Stimulated activated CD8-positive, alpha-beta memory T cell treated with anti-CD3 and anti-CD28 coated beads, Interleukin-4, amount 100 ng/mL, for 1 hour (primary cell): ENCODE measurements at places on chromosomes 7 and 10.

DNA sequence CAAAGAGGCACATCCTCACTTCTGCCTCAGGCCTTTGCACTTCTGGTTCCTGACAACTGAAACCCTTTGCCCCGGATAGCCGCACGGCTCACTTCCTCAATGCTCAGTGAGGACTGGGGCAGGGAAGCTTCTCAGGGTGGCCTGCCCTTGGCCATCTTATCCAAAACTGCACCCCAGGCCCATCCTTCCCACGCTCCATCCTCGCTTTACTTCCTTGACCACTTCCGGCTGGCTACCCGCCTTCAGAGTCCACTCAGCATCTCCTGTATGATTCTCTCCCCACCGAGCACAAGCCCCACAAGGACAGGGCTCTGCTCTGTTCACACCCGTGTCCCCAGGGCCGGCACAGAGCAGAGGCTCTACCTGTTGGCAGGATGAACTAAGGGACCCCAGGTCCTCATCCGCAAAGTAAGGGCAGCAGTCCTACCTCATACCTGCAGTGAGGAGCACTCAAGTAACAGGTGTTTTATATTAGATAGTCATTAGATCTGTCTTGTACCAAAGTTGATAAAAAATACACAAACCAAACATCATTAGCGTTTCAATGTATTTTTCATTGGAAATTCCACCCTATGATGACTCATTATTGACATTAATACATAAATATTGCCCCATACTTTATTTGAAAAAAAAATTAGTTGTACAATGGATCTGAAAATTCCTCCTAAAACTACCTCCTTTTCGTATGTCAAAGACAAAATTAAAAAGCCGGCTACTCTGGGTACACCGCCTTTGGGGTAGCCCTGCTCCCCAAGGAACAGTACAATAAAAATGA lies 35.0 kb downstream of the GNA12 start:
- no peak for DNase-seq

GRCh38 chr7:15543256-15543655 lies 18.6 kb downstream of the AGMO start:
- no peak for DNase-seq

- no peak for DNase-seq
These were observed 286.4 kb downstream of the WDR11 start for GRCh38 chr10:121137533-121137932.

- DNase-seq, result no peak
These were observed 90.5 kb upstream of the POM121L12 start for GRCh38 chr7:52944921-52945320.

DNA sequence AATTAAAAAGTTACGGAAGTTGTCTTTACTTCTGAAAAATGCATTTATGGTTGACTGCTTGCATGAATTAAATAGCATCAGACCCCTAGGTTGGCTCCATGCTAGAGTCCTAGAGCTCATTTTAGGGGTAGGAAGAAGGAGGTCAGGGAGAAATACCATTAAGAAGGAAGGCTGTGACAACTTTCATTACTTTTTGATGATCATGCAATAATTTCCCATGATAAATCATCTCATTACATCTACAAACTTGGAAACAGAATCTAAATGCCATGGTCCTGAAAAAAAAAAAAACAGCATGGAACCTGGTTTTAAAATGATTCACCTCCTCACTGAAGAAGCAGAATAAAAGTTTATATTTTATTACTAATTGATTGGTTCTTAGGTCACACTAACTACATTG lies 20.3 kb upstream of the PLXNA4 start:
- no peak for DNase-seq

DNA sequence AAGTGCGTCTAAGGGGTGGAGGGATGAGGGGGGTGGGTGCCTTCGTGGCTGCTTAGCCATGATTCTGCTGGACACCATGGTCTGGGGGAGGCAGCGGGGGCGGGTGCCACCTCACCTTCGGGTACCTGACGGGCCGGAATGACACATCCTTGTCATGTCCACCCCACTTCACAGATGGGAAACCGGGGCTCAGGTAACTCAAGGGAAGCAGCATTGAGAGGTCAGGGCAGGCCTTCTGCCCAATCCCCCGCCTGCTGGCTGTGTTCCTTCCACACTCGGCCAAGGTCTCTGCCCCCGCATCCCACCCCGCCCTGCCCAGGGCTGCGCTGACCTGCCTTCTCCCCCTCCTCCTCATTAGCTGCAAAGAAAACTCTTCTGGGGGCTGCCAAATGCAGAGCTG lies 598.0 kb downstream of the PTPRN2 start:
- no peak for DNase-seq

GRCh38 chr7:158766570-158767281 lies 62.1 kb upstream of the NCAPG2 start:
- DNase-seq, result no peak

DNA sequence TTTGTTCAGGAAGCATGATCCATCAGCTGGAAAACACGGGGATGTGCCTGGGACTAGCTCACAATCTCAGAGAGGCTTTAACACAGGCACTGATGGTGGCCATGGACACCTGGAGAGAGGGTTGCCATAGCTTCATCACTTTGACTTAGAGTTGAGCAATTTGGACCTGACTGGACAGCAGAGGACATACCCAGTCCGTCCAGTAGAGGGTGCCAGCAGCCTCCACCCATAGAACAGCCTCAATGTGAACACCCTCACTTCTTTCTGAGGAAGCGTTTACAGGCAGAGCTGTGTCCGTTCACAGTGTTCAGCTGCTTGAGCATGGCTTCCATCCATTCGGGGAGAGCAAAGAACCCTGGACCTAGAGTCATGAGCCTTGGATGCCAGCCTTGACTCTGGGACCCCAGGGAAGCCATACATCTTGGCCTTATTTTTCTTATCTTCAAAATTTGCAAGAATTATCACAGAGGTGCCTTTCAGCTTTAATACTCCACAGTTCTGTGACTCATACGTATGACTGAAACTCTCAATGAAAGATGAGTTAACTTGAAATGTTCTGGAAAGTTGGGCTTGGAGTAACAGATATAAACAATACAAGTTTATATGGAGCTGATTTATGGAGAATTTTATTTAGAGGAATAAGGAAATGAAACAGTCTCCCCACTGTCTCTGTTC lies 302.9 kb upstream of the PODXL start:
- DNase-seq, result no peak

DNA sequence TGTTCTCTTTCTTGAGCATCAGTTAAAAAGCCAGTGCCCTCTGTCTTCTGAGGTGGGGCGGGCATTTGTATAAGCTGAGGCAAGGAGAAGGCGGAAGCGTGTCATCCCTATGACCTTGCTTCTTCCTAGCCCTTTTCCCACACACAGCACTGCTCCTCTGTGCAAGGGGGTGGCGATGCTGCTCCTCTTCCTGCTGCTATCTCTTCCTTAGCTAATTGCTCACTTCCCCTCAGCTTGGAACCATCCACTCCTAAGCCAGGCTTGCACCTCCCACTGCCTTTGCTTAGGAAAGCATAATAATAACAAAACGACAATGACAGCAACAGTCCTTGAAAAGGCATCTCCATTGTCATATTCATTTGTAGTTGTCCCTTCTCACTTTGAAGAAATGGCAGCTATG lies 366.9 kb downstream of the PHTF2 start:
- no peak for DNase-seq

- no peak for DNase-seq
These were observed 6.9 kb upstream of the LFNG start for GRCh38 chr7:2512713-2513112.

DNA sequence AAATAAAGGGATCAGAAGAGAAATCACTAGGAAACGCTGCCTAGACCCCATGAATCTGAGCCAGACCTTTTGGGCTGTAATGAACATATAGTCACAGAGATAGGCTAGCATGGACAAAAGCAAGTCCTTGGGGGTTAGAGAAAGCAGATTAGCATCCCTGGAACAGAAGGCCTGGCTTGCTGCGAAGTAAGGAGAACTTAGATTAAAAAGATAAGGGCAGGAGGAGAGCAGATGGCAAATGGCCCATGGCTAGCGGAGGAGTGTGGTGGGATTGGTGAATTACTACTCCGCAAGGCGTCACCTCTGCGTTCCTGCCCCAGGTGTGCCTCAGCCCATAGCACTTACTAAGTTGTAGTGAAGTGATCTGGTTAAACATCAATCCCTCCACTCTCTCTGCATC lies 92.3 kb upstream of the ZNF438 start:
- no peak for DNase-seq
